H1 (cell line): ENCODE measurements at places on chromosomes 2 and 18. TPM values are rescaled to one million over a fixed set of nuclear protein-coding genes. Genes with fewer than 3 reads are reported as not detected.

FAM124B gene
- 2.1 TPM in 2 replicates for polyA plus RNA-seq

GRCh38 chr2:41906338-41906725 is 141.5 kb upstream of the PKDCC start:
- no peak for DNase-seq

UPP2 gene
- polyA plus RNA-seq, result not detected in 2 replicates

CAD gene
- 130 and 197 TPM in 2 replicates for polyA plus RNA-seq

DNA sequence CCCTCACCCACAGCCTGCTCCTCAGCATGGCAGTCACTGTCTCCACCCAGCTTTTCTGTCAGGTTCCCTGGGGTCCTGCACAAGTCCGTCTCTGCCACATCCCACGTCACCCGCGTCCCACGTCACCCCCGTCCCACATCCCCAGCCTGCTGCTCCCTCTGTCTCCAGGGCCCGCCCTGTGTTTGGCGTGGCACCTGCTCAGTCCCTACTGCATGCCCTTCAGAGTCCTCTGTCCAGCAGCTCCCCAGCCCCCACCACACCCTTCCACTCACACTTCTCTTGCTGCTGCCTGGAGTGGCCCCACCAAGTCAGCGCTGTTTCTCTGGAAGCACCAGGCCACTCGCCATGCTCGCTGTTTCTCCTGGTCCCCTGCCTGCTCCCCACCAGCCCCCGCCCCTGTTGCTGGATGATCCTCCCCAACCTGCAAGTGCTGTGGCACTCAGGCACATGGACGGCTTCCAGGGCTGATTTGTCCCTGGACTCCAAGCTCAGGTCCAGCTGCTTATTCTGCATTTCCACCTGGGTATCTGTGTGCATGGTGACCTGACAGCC is 18.8 kb downstream of the ATG4B start:
- DNase-seq, result no peak

- no peak for DNase-seq
Observed at GRCh38 chr2:197674591-197674990, 796 bp downstream of the RFTN2 start.
